ENCODE measurements at places on chromosomes 7 and 10. TPM values are rescaled to one million over a fixed set of nuclear protein-coding genes. Genes with fewer than 3 reads are reported as not detected.

The FLNC gene
- 135 TPM for total RNA-seq

The TRIL gene
- total RNA-seq, result 7.0 TPM

The UNC5B gene
- total RNA-seq, result 7.9 TPM

The TRIP6 gene
- total RNA-seq, result 80.3 TPM

The ST8SIA6 gene
- 2.4 TPM for total RNA-seq

The CPA2 gene
- total RNA-seq, result 1.0 TPM

The PAPOLB gene
- total RNA-seq, result 0.54 TPM

The CALCR gene
- total RNA-seq, result 0.27 TPM

The SFXN4 gene
- 11.6 TPM for total RNA-seq

The CYP26A1 gene
- total RNA-seq, result not detected

The SH3PXD2A gene
- total RNA-seq, result 69.1 TPM

DNA sequence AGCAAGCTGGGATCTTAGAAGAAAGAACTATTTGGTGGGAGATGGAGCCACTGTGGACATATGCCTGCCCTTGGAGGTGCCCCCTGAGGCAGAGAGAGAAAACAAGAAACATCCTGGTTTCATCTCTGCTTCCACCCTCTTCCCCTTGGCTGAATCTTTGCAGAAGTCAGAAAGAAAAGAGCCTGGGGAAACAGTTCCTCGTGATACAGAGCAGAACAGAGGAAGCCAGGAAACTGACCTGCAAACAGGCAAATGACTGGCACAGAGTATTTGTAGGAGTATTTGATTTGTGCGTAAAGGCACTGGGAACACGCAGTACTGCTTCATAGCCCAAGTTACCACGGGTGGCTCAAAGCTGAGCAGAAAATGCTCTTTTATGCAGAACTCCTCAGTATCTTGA, 7.0 kb upstream of the KEL start:
- no peaks in the 10 kb centered on the region for H3K36me3 ChIP-seq
- H3K4me1 ChIP-seq, result no peaks in the 10 kb centered on the region
- H3K4me3 ChIP-seq, result no peak overlapping the region
- DNase-seq, result no peak
- H3K27ac ChIP-seq, result no peak overlapping the region
- H3K27me3 ChIP-seq, result peaks cover 3% of the 10 kb centered on the region

DNA sequence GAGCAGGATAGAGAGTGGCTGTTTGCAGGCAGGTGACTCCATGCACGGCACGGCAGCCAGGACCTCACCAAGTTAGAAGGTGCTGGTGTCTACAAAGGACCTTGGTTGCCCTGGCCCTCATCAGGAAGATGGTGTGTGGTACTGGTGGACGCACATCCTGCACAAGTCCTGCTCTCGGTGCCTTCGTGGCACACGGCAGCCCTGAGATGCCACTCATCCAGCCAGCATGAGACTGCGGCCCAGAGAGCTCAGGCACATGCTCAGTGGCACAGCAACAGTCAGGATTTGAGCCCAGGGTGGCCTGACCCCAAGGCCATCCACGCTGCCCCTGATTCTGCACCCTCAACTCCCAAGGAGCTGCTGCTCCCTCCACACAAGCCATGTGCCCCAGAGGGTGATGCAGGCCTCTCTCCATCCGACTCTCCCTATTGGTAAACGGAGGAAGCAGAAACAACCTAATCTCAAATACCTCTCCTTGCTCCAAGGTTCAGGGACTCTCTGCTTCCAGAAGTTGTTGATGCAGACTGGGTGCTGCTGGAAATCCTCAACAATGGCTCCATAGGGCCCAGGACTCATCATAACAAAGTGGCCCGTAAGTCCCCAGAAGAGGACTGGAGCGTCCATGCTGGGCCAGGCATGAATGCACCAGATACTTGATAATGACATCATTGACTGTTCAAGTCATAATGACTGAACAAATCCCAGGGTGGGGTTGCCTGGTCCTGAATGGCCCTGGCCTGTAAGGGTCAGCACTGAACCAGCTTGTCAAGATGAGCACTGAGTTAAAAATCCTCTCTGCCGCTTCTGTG, 93.6 kb downstream of the ARHGAP22 start:
- H3K4me1 ChIP-seq, result no peaks in the 10 kb centered on the region
- DNase-seq, result no peak
- H3K4me3 ChIP-seq, result no peak overlapping the region

DNA sequence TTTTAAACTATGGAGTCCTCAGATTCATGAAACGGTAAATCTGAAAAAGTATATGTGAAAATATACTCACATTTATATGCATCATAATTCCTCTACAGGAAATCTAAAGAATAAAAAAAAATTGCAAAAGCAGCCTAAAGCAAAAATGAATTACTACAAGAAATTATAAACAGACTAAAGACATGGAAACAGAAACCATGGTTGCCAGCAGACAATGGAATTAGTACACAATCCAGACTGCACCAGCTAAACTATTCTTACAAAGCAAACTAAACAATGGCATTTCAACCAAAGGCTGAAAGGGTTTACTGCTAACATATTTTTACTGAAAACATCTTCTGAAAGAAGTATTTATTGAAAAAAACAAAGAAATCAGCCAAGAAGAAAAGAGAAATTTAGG, 51.6 kb downstream of the COL28A1 start:
- H3K36me3 ChIP-seq, result no peaks in the 10 kb centered on the region
- no peak for DNase-seq
- no peaks in the 10 kb centered on the region for H3K4me1 ChIP-seq
- H3K4me3 ChIP-seq, result no peak overlapping the region

- no peaks in the 10 kb centered on the region for H3K27me3 ChIP-seq
- H3K4me1 ChIP-seq, result peaks cover 3% of the 10 kb centered on the region
- no peak for DNase-seq
- H3K27ac ChIP-seq, result no peak overlapping the region
- no peaks in the 10 kb centered on the region for H3K36me3 ChIP-seq
These were observed 190.5 kb upstream of the NRP1 start for GRCh38 chr10:33524966-33525365.

DNA sequence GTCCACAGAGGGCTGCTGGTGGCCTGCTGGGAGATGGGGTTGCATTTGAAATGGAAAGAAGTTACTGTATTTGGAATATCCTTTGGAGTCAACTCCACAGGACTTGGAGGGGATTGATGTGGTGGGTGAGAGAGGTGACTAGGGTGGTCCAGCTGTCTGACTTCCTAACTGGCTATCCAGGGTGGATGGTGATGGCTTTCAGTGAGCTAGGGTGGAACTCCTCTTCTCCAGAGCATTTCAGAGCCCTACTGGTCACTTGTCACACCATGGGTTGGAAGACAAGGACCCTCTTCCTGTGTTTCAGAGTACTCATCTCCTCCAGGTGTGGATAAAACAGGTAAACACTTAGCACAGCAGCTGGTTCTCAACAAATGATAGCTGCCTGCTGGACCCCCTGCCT, 3.3 kb upstream of the ADAMTS14 start:
- no peaks in the 10 kb centered on the region for H3K4me1 ChIP-seq
- no peaks in the 10 kb centered on the region for H3K36me3 ChIP-seq
- DNase-seq, result no peak
- H3K27ac ChIP-seq, result no peak overlapping the region

DNA sequence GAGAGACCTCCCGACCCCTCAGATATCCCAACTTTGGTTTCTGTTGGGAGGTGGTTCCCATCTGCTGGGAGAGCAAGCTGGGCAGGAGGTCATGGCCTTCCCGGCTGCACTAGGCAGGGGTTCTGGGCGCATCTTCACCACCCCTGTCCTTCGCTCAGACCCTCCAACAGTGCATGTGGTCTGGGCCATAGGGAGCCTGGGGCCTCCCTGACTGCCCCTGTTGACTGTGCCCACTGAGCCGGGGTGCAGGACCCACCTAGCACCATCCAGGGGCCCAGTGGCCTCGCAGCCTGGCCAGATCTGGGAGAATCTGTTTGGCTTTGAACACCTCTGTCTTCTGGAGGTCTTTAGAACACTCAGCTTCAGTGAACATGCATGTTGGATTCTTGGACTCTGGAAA, 18.7 kb upstream of the INMT start:
- H3K36me3 ChIP-seq, result no peaks in the 10 kb centered on the region
- no peaks in the 10 kb centered on the region for H3K27me3 ChIP-seq
- H3K4me1 ChIP-seq, result no peaks in the 10 kb centered on the region
- H3K27ac ChIP-seq, result no peak overlapping the region

GRCh38 chr10:74150204-74150989, at the start of gene AP3M1:
Gene AP3M1, minus strand, starts transcription at chr10:74150828. Its CDS starts 12,449 bp downstream, at chr10:74138379.
- DNase-seq, result peak; percentile 86
- H3K4me3 ChIP-seq, result peak within 1 kb of the TSS; percentile 85
- H3K36me3 ChIP-seq, result no peaks in the 10 kb centered on the region
- no peaks in the 10 kb centered on the region for H3K4me1 ChIP-seq
- H3K27me3 ChIP-seq, result no peaks in the 10 kb centered on the region
- no peak within 1 kb of the TSS for H3K27ac ChIP-seq

DNA sequence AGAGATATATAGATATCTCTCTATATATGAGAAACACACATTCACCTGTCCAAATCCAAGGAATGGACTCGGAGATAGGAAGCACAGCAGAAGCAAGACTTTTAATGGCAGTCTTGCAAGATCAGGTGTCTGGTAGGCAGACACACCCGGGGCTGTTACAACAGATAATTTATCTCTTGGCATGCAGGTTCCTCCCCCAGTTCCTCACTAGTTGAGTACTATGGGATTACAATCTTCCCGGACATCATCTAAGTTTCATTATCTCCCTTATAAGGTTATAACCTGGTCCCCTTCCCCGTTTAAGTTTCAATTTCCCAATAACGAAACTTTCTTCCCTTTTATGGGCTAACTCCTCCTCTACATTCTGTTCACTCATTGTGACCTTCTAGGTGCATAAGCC, 399.3 kb downstream of the PPP1R3A start:
- no peak overlapping the region for H3K27ac ChIP-seq
- no peak overlapping the region for H3K4me3 ChIP-seq
- no peaks in the 10 kb centered on the region for H3K36me3 ChIP-seq
- DNase-seq, result no peak
- no peaks in the 10 kb centered on the region for H3K4me1 ChIP-seq

Measured in aorta (tissue), 5 donors.